ENCODE measurements at places on chromosomes 5 and 9.

- DNase-seq, result no peak
Measured at GRCh38 chr5:119019949-119020348, 31.6 kb upstream of the DTWD2 start.

GRCh38 chr5:570446-570845 is 41.7 kb upstream of the CEP72 start:
- DNase-seq, result no peak

DNA sequence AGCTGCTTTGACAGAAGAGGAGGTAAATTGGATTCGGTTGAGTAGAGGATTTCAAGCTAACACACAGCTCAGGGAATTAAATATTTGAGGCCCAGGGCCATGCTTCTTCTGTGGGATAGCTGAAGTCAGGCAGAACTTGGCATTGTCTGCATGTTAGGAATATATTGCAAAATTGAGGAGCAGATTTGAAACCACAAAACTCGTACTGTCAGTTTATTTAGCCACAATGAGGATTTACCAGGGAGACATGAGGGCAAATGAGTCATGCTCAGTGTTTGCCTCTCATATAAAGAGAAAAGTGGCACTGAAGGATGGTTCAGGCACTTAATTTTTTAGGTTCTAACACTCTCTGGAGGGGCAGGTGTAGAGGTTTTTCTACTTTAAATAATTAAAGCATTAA is 83.0 kb upstream of the PRLR start:
- no peak for DNase-seq

DNA sequence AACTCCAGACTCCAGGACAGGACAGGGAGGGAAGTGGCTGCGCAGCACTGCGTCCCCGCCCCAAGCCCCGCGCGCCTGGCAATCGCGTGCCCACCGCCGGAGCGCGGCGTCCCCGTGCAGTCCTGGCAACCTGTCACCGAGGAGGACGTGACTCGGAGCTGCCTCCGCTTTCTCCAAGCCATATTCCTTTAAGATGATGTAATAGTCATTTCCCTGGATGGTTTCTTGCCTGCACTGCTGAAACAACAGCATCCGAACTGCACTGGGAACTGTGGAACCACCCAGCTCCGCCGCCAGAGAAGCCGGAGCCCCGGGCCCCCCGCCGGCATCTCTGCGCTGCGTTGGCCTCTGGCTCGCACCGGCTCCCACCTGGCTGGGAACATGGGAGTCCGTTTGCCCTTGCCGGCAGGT is 34.5 kb downstream of the KCTD16 start:
- DNase-seq, result no peak

- DNase-seq, result no peak
Measured at GRCh38 chr5:107576736-107577393, 93.9 kb downstream of the EFNA5 start.

- no peak for DNase-seq
Measured at GRCh38 chr9:5800969-5801738, 31.8 kb downstream of the ERMP1 start.

DNA sequence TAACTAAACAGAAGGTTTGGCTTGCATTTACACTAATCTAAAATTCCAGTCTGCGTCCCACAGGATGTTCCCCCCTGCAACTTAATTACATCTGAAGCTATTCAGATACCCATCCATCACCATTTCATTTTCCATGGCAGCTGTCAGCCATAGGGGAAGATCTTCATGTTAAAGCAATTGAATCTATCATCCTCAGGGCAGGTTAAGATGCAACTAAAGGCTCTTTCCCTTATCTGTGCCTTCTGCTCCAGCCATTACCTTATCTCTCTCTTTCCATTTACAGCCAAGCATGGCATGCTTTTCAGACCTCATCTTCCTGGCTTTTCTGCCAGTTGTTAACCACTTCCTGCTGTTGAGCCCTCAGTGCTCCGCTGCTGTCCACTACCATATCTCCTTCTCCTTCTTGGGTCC is 15.8 kb upstream of the HACD4 start:
- DNase-seq, result no peak

GRCh38 chr9:2291980-2292704 is 277.0 kb downstream of the SMARCA2 start:
- no peak for DNase-seq

DNA sequence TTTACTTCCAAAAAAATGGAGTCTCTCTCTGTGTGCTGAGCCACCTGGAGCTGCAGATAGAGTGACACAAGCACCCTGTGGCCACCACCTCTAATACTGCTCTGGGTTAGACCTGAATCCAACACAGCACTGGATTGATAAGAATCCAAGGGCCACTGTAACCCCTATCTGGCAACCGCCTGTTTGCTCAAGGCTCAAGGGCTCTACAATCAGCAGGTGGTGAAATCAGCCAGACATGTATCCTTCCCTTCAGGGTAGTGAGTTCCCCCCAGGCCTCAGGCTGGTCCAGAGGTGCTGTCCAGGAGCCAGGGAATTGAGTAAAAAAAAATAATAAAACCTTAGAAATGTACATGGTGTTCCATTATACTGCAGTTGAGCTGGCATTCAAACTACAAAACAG is 509.0 kb downstream of the KIF4B start:
- no peak for DNase-seq
